CD4-positive, alpha-beta T cell treated with Interleukin-21 for 1 hour (primary cell): ENCODE measurements at places on chromosomes 13 and 19.

GRCh38 chr19:19094513-19094912 is 30.7 kb downstream of the SLC25A42 start:
- DNase-seq: no peak

DNA sequence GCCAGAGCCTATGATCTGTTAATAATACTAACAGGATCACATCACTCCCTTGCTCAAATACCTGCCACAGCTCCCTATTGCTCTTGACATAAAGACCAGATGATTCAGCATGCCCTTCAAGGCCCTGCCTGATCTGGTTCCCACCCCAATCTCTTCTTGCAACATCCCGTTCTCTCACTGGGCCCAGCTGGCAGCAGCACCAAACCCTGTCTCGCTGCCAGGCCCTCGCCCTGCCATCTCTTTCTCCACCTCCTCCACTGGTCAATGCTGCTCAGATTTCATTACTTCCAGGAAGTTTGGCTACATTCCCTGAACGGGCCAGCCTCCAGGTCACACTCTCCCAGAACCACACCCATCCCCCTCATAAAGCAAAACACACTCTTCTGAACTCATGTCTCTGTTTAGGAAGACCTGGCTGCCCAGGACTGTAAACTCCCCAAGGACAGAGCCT is 8.6 kb upstream of the BCAT2 start:
- DNase-seq: no peak

DNA sequence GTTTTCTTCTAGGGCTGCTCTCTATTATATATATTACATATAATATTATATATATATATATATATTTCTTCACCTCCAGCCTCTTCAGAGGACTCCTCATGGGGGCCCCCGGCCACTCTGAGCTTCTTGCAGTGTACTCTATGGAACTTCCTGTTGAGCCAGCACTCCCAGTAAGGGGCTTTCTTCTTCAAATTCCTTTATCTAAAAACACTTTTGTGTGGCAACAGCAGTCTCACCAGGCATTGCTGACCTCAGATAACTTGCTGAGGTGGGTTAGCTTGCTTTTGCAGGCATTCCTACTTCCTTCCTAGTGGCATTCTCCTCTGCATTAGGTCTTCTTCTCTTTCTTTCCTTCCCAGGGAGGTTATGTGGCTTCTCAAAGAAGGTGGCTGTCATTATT is 381.5 kb downstream of the MYO16 start:
- no peak for DNase-seq

DNA sequence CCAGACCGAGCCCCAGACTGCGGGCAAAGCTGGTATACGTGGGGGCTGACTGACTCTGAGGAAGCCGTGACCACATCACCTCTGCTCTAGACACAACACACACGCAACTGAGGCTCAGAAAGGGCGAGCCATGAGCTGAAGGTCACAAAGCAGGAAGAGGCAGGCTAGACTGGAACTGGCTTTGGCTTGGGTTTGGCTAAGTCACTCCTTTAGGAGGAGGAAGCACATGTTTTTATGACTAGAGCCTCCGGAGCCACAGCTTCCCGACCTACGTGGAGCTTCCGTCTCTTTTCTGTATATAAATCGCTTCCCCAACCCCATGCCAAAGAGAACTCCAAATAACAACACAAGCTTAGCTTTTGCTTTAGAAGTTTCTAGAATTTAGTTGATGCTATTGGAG is 48.0 kb downstream of the RFX2 start:
- peak; percentile 49 for DNase-seq

DNA sequence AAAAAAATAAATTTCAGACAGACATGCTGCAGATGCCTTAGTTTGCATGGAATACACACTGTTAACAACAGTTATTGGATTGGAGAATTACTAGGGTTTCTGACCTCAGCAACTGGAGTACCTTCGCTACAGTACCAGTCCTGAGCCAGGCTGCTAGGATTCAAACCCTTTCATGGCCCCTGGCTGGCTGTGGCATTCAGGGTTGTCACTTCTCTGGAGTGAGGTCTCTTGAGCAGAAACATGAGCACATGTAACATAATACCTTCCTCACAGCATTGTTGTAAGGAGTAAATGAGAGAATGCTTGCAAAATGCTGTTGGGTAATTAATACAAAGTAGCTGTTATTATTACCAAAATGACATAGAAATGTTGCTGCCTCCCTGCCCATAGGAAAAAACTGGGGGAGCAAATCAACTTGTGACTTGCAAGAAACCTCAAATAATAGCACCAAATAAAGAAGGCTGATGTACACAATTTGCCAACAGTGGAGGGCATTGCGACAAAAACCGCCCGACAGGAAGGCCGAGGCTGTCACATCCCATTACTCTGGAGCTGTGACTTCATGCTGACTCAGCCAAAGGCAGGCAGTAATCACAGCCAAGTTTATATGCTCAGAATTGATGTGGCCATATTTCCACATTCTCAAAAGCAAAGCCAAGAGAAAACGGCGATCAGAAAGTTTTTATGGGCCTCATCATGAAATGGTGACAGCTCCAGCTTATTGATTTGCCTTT is 100.4 kb downstream of the RFC3 start:
- DNase-seq: no peak

GRCh38 chr19:36003284-36003683 is 5.3 kb downstream of the SYNE4 start:
- no peak for DNase-seq

- no peak for DNase-seq
These were observed 109.5 kb downstream of the DNAJC15 start for GRCh38 chr13:43132911-43133310.

DNA sequence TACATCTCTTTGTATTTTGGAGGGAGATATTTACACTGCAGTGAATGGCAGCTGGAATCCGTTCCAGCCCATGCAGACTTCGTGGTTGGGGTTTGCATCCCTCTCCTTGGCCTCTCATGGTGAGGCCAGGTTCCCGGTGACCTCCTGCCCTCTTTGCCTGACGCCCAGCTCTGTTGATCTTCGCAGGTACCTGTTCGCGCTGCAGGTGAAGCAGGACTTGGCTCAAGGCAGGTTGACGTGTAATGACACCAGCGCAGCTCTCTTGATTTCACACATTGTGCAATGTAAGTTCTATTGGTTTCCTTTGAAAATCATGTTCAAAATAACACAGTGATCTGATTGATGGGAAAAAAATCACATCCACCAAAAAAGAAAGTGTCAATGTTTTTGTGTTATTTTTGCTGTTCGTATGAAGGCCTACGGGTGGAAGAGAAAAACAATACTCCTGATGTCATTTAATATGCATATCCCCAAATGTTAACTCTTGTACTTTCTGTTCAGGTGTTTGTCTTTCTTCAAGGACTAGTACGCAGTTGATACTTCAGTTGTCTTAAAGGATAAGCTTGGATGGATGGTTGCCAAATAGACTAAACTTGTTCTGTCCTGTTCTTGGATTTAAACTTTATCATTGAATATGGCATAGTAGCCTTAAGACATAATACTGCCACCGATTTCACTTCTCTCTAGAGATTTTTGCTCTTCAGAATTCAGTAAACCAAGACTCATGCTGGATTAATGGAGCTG is 199.1 kb downstream of the STK24 start:
- no peak for DNase-seq

GRCh38 chr13:110677731-110678545 is 28.0 kb downstream of the CARS2 start:
- peak; percentile 6 for DNase-seq
